H9 (cell line): ENCODE measurements at places on chromosomes 6 and 20. TPM values are rescaled to one million over a fixed set of nuclear protein-coding genes. Genes with fewer than 3 reads are reported as not detected.
A peak's percentile ranks its signal among the peaks of the same experiment; 100 is the strongest.

GRCh38 chr20:34880215-34880850, 3.9 kb downstream of the ACSS2 start:
- no peak for DNase-seq

- no peak for DNase-seq
Measured at GRCh38 chr6:32126880-32127279, 1.2 kb downstream of the ATF6B start.

- no peak for DNase-seq
Measured at GRCh38 chr6:157989541-157990289, 8.1 kb downstream of the SYNJ2 start.

DNA sequence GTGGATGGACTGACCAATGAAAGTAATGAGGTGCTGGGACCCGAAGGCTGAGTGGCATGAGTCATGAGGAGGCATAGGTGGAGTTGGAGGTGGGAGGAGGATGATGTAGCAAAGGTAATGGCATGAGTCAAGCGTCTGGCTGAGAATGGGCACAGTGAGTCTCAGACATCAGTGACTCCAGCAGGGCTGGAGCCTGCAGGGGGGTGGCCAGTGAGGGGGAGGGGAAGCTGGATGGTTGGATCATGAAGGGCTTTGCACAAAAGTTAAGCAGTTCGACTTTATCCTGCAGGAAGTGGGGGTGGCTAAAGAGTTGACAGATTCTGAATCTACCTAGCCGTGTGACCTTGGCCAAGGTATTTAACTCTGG, 99.0 kb upstream of the IYD start:
- DNase-seq = peak; percentile 35

GRCh38 chr20:39412091-39412490, 449.9 kb downstream of the DHX35 start:
- no peak for DNase-seq

- DNase-seq = no peak
Measured at GRCh38 chr20:51379601-51380341, 162.7 kb downstream of the NFATC2 start.

DNA sequence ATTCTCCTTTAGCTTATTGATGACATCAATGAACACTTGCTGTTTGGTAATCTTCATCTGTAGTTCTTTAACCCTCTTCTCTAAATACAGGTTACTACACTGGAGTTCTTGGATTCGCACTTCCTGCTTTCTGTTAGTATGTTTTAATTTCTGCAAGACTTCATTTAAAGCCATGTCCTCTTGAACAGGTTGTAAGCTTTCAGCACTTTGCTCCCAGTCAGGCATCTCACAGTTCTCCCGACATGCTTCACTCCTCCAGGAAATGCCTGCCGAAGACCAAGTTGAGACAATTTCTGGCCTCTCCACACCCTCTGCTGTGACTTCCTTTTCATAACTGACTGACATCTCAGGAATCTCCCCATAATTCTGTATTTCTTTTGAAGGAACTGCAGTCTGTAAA, 15.8 kb downstream of the CAGE1 start:
- DNase-seq = no peak

GRCh38 chr6:95232446-95232845, 344.9 kb upstream of the MANEA start:
- no peak for DNase-seq

- no peak for DNase-seq
Measured at GRCh38 chr6:71889366-71889765, 3.0 kb downstream of the RIMS1 start.

Gene OR2H2
- total RNA-seq = not detected in 2 replicates
